ENCODE measurements at places on chromosomes 6 and 20.

GRCh38 chr6:56145616-56146015 is 101.8 kb downstream of the COL21A1 start:
- no peak for DNase-seq

- DNase-seq = no peak
Measured at GRCh38 chr6:33193619-33194018, 1.4 kb upstream of the COL11A2 start.

DNA sequence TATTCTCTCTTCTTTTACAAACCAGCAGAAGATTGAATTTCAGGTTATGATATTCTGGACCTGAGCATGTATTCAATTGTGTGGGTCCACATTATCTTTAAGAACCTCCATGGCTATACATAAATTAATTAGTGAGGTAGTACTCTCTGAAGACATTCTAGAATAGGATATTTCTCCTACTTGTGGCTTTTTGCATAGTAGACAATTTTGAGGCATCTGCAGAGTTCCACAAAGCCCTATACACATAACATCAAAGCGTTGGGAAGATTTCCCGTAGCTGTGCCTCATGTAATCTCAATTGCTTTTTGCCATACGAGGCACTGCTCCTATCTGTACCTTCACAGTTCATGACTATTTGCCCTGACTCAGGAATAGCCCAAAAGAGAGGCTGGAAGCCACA is 395.4 kb upstream of the RGS17 start:
- DNase-seq = no peak

DNA sequence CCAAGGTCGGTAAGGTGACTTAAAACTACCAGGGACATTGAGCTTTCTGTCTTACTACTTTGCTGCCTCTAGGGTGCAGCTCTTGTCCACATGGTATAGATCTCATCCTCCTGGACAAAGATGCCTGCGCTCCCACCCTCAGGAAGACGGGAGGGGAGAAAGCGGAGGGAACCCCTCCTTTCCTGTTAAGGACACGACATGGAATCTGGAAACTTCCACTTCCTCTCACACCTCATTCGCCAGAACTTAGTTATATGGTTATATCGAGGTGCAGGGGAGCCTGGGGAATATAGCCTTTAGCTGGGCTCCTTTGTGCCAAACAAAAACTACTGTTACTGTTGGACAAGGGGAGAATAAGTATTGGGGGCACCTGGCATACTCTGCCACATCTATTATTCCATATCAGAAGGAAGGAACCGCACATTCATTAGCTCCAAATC is 224.3 kb upstream of the TSHZ2 start:
- DNase-seq = no peak

Data from NCI-H2171 treated with DMSO at 0.1 percent for 48 hours (cell line).